Lung (tissue), 17 donors: ENCODE measurements at places on chromosomes 3 and 15. TPM values are rescaled to one million over a fixed set of nuclear protein-coding genes. Genes with fewer than 3 reads are reported as not detected.

DNA sequence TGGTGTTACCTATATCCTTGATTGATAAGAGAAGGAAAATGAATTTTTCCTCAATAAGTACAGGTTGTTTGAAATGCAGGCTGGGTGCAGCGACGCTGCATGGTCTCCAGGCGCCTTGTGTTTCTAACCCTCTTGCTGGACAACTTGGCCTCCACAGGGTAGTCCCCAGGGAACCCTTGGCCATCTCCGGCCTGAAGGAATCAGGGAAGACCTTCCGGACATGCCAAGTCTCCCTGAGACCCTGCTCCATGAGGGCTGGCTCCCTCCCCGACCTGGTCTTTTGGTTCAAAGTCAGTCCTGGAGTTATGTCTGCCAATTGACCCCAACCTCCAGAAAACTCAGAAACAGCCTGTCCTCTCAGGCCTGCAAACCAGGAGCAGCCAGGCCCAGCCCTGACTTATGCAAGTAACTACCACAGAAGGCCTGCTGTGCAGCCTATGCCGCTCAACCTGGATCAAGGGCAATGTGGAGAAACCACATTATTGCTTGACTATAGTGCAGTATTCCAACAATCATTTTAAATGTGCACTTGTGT, 98.3 kb downstream of the LIPC start:
- no peaks in the 10 kb centered on the region for H3K27me3 ChIP-seq
- H3K4me3 ChIP-seq, result no peak overlapping the region
- no peak for DNase-seq
- no peak overlapping the region for H3K27ac ChIP-seq

DNA sequence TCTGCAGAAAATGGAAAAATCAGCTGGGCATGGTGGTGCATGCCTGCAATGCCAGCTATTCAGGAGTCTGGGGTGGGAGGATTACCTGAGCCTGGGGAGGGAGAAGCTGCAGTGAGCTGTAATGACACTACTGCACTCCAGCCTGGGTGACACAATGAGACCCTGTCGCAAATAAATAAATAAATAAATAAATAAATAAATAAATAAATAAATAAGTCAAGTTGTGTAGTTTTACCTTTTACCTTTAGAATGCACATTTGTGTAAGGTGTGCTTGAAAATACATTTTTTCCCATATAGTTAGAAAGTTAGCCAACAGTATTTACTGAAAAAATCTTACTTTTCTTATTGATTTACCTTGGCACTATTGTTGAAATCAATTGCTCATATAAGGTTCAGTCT, 515.6 kb downstream of the NAALADL2 start:
- no peaks in the 10 kb centered on the region for H3K36me3 ChIP-seq
- H3K4me1 ChIP-seq, result no peaks in the 10 kb centered on the region
- no peaks in the 10 kb centered on the region for H3K27me3 ChIP-seq
- DNase-seq, result no peak

Gene SEMA6D
- 5.0 TPM for total RNA-seq

Gene MORC1
- not detected for total RNA-seq

- DNase-seq, result no peak
- no peak overlapping the region for H3K27ac ChIP-seq
- peaks cover 4% of the 10 kb centered on the region for H3K4me1 ChIP-seq
- H3K4me3 ChIP-seq, result no peak overlapping the region
- peaks cover 4% of the 10 kb centered on the region for H3K36me3 ChIP-seq
These were observed 13.4 kb downstream of the MAPKAPK3 start for GRCh38 chr3:50630394-50630793.

Gene FRG2C
- total RNA-seq, result not detected

GRCh38 chr15:73858062-73858461, 15.3 kb upstream of the TBC1D21 start:
- H3K27me3 ChIP-seq, result no peaks in the 10 kb centered on the region
- DNase-seq, result no peak
- H3K4me1 ChIP-seq, result no peaks in the 10 kb centered on the region
- no peak overlapping the region for H3K4me3 ChIP-seq
- H3K36me3 ChIP-seq, result no peaks in the 10 kb centered on the region

- no peaks in the 10 kb centered on the region for H3K27me3 ChIP-seq
- no peaks in the 10 kb centered on the region for H3K4me1 ChIP-seq
- H3K27ac ChIP-seq, result no peak overlapping the region
- H3K36me3 ChIP-seq, result no peaks in the 10 kb centered on the region
- no peak overlapping the region for H3K4me3 ChIP-seq
- no peak for DNase-seq
These were observed 60.9 kb downstream of the IL12A start for GRCh38 chr3:160049565-160049964.

DNA sequence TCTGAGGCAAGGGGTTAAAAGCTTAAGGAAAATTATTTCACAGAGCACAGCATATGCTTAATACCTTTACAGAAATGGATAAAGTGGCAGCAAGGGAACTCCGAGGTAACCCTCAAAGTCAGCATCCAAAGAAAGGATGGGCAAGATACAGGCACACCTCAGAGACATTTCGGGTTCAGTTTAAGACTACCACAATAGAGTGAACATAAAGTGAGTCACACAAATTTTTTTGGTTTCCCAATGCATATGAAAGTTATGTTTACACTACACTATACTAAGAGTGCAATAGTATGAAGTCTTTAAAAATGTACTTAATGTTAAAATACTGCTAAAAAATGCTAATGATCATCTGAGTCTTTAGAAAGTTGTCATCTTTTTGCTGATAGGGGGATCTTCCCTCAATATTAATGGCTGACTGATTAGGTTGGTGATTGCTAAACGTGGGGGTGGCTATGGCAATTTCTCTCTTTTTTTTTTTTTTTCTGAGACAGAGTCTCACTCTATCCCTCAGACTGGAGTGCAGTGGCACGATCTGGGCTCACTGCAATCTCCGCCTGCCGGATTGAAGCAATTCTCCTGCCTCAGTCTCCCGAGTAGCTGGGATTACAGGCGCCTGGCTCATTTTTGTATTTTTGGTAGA, 10.0 kb downstream of the UBR1 start:
- no peaks in the 10 kb centered on the region for H3K4me1 ChIP-seq
- no peaks in the 10 kb centered on the region for H3K27me3 ChIP-seq
- no peak overlapping the region for H3K27ac ChIP-seq

- no peaks in the 10 kb centered on the region for H3K27me3 ChIP-seq
- no peak overlapping the region for H3K4me3 ChIP-seq
- H3K36me3 ChIP-seq, result no peaks in the 10 kb centered on the region
- H3K4me1 ChIP-seq, result no peaks in the 10 kb centered on the region
These were observed 142.0 kb downstream of the IL1RAP start for GRCh38 chr3:190655933-190656332.

Gene FBXL2
- 9.4 TPM for total RNA-seq

- H3K36me3 ChIP-seq, result no peaks in the 10 kb centered on the region
- no peaks in the 10 kb centered on the region for H3K27me3 ChIP-seq
- no peak for DNase-seq
These were observed 10.4 kb upstream of the RTP1 start for GRCh38 chr3:187186801-187187421.

Gene GHRL
- total RNA-seq, result 28.2 TPM

Gene ZBTB20
- total RNA-seq, result 77.1 TPM

- H3K27me3 ChIP-seq, result no peaks in the 10 kb centered on the region
- no peaks in the 10 kb centered on the region for H3K4me1 ChIP-seq
- no peak for DNase-seq
- H3K4me3 ChIP-seq, result no peak overlapping the region
These were observed 63.3 kb downstream of the RPLP1 start for GRCh38 chr15:69515926-69516325.
